Tibial artery (tissue), 4 donors: ENCODE measurements at places on chromosomes 12 and 14.

DNA sequence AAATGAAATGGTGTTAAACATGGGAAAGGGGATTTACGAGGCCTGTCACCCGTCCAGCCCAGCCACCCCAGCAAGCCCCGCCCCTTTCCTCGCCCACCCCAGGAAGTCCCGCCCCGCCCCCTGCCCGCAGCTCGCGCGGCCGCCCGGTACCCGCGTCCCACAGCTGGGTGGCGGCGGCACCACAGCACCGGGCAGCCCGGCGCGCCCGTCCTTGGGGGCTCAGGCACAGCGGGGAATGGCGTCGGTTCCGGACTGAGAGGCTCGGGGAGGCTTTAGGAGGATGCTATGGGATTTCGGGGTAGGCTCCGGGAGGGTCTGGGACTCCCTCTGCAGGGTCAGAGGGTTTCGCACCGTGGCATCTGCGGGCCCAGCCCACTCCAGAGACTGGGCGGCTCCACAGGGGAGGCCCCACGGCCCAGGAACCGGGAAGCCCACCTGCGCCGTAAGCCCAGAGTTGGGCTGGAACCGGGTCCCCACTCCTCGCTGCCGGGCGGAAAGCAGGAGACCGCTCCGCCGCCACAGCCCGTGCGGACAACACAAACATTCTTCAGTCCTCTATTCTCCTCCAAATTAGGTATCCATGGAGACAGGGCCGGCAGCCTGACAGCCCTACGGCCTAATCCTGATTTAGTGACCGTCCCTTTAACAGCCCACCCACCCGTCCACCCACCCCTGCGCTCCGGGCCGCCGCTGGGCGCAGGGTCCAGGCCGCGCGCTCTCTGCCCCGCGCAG lies 1.4 kb downstream of the FIGNL2 start:
- DNase-seq, result no peak

DNA sequence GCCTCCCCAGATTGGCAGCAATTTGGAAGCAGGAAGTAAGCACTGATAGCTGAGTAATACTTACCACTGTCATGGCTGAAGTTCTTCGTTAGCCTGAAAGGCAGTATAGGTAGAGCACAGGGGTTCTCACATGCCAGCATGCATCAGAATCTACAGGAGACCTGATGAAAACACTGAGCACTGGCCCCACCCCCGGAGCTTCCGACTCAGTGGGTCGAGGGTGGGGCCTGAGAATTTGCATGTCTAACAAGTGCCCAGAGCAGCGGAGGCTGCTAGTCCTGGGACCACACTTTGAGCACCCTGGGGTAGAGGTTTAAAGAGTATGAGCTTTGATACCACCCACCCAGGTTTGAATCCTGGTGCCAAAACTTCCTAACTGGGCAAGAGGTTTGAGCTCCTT lies 89.6 kb downstream of the FBXW8 start:
- no peak for DNase-seq

DNA sequence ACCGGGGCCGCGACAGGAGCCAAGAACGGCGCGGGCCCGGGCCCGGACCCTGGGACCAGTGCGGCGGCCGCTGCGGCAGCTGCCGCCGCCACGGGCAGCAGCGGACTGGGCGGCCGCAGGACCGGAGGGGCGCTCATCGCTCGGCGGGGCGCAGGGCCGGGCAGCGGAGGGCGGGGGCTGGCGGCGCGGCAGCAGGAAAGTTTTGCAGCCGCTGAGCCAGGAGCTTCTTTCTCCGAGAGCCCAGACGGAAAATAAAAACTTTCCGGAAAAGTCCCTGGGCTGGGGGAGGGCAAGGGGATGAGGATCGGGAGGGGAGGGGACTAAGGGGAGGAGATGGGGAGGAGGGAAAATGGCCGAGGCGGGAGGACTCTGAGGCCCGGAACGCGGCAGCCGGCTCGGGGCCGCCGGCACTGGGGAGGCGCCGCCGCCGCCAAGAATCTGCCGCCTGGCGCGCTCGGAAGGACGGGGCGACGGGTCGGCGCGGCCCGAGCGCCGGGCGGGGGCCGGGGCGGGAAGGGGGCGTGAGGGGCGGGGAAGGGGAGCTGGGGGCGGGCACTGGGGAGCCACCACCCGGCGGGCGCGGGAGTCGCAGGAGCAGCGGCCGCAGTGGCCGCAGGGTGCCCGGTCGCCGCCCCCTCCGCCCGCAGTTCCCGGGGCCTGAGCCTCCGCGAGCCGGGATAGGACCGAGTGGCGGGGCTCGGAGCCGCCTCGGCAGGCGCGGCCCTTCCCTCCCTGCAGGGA lies at the start of gene PRKD1:
TSS of gene PRKD1 (minus strand) at position 472 of the 741 bp plus-strand sequence.
- DNase-seq, result peak; percentile 80

GRCh38 chr14:58354808-58355207 lies 40.9 kb upstream of the TOMM20L start:
- DNase-seq, result no peak

DNA sequence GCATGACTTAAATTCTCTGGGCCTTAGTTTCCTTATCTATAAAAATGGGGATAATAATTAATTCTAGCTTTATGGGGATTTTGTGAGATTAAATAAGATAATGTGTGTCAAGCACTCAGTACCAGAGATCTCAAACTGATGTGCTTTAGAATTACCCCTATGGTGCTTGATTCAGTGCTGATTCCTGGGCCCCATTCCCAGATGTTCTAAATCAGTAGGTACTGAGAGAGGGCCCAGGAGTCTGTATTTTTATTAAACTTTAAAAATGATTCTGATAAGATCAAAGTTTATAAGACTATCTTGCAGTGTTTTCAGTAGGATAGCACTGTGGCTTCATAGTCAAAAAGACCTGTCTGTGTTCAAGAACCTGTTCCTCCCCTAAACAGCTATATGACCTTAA lies 89.1 kb upstream of the RIC8B start:
- DNase-seq, result no peak

- no peak for DNase-seq
Observed at GRCh38 chr12:130956009-130956408, 2.3 kb downstream of the ADGRD1 start.

- DNase-seq, result peak; percentile 72
Observed at GRCh38 chr14:66508846-66509621, 1.1 kb downstream of the GPHN start.

GRCh38 chr12:14454098-14454907 lies 88.8 kb downstream of the ATF7IP start:
- DNase-seq, result no peak

DNA sequence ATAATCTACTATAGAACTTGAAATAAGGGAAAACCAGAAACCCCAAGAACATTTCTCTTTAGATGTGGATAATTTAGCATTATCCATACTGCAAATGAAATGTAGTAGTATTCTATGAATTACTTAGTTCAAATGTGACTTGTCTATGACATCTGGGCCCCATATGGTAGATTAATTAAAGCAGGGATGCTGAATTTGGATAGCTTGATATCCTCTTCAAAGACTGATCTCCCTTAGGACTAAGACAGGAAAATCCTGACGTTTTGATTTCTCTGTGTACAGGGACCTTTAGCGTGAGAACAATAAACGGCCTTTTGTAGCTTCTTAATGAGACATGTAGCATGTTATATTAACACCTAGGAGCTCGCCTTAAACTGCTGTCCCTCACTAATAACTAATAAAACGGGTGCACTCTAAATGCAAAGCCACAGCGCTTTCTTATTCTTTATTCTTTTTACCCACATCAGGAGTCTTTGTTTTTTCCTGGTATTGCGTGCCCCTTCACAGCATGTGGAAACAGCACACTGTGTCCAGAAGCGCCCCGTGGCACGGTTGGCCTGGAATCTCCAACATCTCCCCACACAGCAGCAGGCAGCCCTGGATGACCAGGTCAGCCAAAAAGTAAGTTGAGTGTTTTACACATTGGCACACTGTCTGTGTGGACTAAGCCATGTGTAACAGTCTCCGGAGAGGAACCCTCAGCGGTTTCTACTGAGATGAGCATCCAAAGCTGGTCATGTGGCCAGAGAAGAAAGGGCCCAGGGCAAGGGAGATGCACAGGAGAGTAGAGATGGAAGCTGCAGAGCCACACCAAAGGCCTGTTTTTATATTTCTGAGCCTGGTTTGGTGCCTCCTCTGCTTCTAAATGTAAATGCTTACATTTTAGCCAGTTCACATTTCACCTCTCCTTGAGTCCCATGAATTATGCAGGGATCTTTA lies 93.1 kb downstream of the SRGAP1 start:
- DNase-seq, result no peak

GRCh38 chr12:9795945-9796344 lies 31.3 kb upstream of the KLRF1 start:
- DNase-seq, result no peak

DNA sequence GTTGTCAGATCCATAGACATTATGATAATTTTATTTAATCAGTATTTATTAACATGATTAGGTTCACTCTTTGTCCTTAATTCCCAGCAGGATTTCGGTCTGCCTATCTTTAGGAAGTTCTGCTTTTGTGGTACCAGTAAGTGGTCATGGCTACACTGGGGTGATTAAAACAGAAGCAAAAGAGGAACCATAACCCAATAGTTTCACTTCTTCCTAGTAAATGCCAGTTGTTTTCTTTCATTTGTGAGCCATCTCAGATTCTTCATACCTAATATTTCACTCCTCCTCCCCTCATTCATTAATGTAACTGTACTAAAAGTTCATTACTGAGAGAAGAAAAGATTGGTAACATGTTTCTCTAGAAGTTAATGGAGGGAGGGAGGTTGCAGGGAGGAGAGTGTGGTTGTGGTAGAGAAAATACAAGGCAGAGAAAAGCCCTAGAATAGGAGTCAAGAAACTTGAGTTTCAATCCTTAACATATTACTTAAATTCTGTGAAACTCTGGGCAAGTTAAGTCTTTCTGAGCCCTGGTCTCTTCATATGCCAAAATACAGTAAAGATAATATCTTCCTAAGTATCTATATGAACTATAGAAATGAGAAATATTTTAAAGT lies 101.2 kb downstream of the PEBP1 start:
- no peak for DNase-seq

- DNase-seq, result no peak
Observed at GRCh38 chr12:68479261-68479895, 131.3 kb upstream of the RAP1B start.
